ENCODE measurements at places on chromosomes 5 and 9. TPM values are rescaled to one million over a fixed set of nuclear protein-coding genes. Genes with fewer than 3 reads are reported as not detected.

- no peak for DNase-seq
Measured at GRCh38 chr5:173932695-173933139, 44.6 kb downstream of the CPEB4 start.

DNA sequence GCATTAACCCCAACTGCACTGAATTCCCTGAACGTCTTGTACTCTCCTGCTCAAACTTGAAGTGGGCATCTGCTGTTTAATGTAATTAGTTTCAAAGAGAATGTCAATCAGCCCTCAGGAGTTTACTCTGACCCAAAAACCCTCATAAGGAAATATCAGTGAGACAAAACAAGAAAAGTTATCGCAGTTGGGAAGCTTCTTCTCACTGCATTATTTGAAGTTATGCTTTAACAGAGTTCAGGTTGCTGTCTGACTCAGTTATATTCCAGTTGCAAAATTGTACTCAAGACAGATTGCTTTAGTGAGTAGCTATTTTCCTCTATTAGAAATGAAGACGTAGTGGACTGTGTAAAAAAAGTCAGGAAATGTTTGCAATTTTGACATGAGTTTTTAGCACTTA is 52.1 kb downstream of the PPIC start:
- DNase-seq: no peak

GRCh38 chr5:180120237-180121101 is 48.9 kb upstream of the RNF130 start:
- no peak for DNase-seq

The PCDHB15 gene
- not detected for total RNA-seq

The SLC25A48 gene
- total RNA-seq: not detected

DNA sequence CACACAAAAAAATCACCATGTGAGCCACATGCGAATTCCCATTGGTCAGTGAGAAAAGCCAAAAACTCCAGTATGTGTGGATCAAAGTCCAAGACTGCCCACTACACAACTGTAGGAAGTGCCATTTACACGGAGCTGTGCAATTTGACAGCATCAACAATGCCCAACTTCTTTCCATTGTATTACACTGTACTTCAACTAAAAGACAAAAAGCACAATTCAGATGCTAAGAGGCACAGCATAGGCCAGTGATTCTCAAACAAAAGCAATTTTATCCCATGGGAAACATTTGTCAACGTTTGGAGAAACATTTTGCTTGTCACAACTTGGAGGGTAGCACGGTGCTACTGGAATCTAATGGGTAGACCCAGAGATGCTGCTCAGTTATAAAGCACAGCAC is 39.8 kb downstream of the IARS1 start:
- no peak for DNase-seq

The MCC gene
- 1.9 TPM for total RNA-seq

The GEMIN5 gene
- 12.8 TPM for total RNA-seq

GRCh38 chr5:54673523-54674225 is 156.1 kb downstream of the SNX18 start:
- no peak for DNase-seq

The DDX4 gene
- not detected for total RNA-seq

DNA sequence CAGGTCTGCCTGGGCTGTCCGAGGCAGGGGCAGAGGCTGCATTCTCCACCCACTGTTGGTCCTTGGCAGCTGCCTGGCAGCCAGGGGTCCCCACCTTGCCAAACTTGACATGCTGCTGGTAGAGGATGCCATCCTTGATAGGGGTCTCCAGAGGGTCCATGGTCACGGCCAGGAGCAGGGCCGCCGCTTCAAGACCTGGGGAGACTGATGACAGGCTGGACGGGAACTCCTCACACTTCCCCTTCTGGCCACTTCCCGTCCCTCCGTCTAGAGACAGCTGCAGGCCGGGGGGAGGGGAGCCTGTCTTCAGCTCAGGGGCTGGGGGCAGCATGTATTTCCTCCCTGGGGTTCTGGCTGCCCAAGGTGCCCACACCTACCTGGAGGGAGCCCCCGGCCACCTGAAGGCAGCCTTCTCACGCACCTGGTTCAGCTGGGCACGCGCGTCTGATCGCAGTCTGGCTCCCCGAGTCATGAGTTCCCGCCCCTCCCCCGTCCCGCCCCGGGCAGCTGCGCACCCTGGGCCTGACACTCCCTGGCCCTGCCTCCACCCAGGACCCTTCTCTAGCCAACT is at the start of gene DOK3:
DOK3 (minus strand) TSS at position 446 of the 571 bp plus-strand sequence; CDS start at position 160, 286 bp downstream.
- DNase-seq: no peak

The NOXA1 gene
- not detected for total RNA-seq

- DNase-seq: no peak
Measured at GRCh38 chr5:11383506-11384095, 520.6 kb downstream of the CTNND2 start.

DNA sequence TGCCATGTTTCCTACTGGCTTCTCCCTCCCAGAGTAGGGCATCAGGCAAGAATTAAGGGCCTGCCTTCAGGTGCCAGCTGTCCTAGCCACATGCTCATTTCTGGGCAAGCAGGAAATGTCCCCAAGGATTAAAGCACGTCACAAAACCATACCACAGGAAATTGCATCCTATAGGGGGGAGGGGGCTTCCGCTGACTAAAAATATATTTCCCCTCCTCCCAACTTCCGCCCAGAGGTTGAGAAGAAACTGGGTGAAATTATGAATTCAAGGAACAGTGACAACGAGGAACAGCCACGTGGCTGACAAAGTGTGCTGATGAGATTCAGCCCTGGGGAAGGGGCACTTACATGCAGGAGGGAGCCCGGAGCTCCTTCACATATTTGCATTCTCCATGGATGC is 4.1 kb downstream of the HBEGF start:
- DNase-seq: no peak

- DNase-seq: no peak
Measured at GRCh38 chr5:7053125-7053524, 339.9 kb downstream of the TENT4A start.

DNA sequence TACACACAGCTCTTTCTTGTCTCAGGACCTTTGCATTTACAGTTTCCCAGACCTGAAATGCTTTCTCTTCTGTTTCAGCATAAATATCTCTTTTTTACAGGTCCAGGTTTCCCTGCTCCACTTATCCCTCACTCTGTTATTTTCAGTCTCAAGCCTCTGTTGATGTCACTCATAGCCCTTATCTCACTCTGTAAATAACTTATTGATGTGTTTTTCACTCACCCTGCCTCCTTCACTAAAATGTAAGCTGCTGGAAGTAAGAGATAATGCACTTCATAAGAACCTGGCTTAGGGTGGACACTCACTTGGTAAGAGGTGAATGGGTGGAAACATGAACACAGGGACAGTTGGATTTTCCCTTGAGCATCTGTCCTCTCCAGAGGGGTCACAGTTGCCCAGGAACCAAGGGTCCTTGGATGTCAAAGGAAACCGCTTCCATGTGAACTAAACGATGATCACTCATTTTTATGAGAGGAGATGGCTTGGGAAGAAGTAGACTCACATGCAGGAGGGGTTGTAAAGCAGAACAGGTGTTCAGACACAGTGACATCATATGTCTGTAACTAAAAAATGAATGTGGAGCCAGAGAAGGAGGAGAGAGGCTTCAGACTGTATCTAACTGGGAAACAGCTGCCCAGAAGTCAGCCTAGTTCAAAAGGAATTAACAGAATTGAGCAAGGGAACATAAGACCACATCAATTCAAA is 5.5 kb upstream of the HTR4 start:
- DNase-seq: no peak

- DNase-seq: peak; percentile 99
Measured at GRCh38 chr5:61301341-61302199, 30.5 kb upstream of the ZSWIM6 start.

DNA sequence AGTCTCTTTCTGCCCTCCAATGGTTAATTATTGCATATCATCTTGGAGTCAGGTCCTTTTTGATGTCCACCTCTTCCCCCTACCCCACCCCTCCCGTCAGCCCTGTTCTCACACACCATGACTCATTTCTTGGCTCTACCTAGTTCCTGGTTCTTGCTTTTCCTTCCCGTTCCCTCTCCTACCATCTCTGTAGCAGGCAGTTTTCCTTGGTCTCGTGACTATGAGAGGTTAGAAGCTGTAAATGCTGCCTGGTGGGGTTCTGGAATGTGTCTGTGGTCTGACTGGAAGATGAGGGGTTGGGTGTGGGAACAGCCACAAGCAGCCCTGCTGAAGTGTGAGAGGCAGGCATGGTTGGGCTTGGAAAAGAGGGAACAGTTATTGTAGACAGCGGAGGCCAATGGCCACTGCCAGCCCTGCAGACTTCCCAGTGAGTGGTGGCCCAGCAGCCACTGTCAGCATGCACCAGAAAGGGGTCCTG is 18.2 kb downstream of the SLC22A5 start:
- peak; percentile 99 for DNase-seq

The TMEM215 gene
- total RNA-seq: not detected

The SCGB3A2 gene
- total RNA-seq: not detected

DNA sequence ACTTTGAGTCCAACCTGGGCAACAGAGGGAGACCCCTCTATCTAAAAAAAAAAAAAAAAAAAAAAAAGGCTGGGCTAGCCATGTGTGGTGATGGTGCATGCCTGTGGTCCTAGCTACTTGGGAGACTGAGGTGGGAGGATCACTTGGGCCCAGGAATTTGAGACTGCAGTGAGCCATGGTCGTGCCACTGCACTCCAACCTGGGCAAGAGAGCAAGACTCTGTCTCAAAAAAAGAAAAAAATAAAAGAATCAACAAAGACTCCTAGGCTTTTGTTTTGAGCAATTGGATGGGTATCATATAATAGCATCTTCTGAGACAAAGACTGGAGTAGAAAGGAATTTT is 481.7 kb upstream of the PAPPA start:
- peak; percentile 59 for DNase-seq

GRCh38 chr5:181261320-181262049 is 542 bp upstream of the TRIM52 start:
- DNase-seq: peak; percentile 72

DNA sequence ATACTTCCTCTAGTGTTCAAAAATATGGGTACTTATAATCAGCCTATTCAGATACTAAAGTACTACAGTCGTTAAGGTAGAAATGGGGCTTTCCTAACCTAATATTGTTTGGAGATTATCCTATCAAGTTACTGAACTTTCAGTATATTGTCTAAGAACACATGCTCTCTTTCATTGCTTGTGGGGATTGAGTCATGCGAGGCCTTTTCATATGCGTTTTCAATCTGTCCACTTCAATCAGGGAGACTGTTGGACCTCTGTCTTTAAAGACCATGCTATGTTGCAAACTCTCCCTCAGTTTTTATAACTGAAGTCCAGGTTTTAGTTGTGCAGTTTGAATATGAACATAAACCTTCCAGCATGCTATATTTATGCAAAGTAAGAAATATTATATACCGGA is 15.0 kb downstream of the PRR16 start:
- peak; percentile 70 for DNase-seq

- peak; percentile 88 for DNase-seq
Measured at GRCh38 chr5:16992444-16992843, 56.4 kb upstream of the MYO10 start.

DNA sequence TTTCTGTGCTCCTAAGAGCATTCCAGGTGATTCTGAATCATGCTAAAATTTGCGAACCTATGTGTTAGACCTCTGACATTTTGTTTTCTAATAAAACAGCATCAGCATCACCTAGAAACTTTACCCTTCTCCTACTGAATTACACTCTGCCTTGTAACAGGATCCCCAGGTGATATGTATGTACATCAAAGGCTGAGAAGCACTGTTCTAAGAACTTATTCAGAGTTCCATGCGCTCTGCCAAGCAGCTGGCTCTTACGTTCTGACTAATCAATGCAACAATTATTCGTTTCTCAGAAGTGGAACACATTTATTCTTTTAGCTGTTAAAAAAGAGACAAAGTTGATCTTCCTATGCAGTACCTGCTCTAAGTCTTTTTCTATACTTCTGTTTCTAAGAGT is 228.6 kb downstream of the SLF1 start:
- no peak for DNase-seq

DNA sequence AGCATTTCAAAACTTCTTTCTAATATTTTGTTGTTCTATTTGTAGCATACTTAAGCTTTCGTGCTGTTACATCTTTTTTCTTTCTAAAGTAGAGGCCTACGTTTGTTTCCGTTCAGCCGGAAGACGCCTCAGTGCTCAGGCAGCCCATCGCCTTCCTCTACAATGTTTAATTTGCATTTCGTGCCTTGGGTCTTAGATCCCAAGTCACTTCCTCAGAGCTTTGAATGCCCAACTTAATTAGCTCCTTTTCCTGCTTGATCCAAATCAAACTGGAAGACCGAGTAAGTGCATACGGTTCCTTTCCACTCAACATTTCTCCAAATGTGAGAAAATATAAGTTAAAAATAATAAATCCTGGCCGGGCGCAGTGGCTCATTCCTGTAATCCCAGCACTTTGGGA is 43.2 kb downstream of the MRPL36 start:
- DNase-seq: no peak

GRCh38 chr5:179774442-179774841 is 19.3 kb upstream of the LTC4S start:
- no peak for DNase-seq

DNA sequence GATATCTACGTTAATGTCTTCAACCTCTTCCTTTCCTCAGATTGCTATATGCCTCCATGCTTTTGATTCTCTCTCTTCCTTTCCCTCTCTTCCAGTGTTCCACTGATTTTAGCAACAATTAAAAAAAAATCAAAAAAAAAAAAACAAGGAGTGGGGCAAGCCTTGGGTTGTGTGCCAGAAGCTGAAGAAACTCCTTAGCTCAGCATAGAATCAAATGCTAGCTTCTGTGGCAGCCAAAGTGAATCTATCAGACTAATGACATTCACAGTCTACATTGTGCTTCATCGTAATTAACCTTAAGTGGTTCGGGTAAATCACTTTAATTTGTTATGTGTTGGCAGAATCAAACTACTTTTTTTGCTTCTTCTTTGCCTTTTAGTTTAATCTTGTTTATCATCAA is 237.3 kb downstream of the TMEM167A start:
- no peak for DNase-seq

The NKD2 gene
- total RNA-seq: 0.17 TPM

The ORM2 gene
- total RNA-seq: not detected

DNA sequence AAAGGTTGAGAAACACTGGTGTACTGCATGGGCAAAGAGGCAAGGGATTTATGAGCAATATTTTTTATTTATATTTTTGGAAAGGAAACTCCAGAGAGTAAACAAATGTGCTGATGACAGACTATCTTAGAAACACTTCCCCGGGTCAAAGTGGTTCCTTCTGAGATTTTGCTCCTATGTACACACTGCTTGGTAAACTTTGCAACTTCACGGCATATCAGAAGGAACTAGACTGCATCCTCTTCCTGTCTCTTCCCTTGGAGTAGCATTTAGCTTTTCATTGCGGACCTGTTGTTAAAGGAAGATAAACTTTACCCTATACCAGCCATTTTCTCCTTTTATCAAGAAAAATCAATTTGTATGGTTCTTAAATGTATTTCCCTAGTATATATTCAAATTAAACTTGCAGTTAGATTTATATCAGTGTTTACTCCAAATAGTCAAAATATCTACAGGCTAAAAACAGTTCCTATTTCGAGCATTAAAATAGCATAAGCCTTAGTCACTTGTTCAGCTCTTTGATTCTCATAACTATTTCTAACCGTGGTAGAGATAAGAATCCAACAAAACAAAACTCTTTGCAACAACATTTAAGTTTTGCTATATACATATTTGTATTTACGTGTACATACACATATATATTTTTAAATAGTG is 48.0 kb upstream of the LRRC19 start:
- DNase-seq: peak; percentile 35

The SPATA31A3 gene
- total RNA-seq: not detected

- no peak for DNase-seq
Measured at GRCh38 chr5:151238303-151238741, 14.4 kb upstream of the CCDC69 start.

The ROPN1L gene
- 3.0 TPM for total RNA-seq

The SLC36A2 gene
- total RNA-seq: not detected

Data from M059J (cell line).